ENCODE measurements at places on chromosomes 2 and 18.
A peak's percentile ranks its signal among the peaks of the same experiment; 100 is the strongest.

GRCh38 chr2:111618978-111619902 is 264.8 kb downstream of the ANAPC1 start:
- DNase-seq = peak; percentile 30

- no peak for DNase-seq
Observed at GRCh38 chr2:61705625-61706024, 148.2 kb downstream of the FAM161A start.

GRCh38 chr2:136383167-136383566 is 265.2 kb upstream of the CXCR4 start:
- no peak for DNase-seq

DNA sequence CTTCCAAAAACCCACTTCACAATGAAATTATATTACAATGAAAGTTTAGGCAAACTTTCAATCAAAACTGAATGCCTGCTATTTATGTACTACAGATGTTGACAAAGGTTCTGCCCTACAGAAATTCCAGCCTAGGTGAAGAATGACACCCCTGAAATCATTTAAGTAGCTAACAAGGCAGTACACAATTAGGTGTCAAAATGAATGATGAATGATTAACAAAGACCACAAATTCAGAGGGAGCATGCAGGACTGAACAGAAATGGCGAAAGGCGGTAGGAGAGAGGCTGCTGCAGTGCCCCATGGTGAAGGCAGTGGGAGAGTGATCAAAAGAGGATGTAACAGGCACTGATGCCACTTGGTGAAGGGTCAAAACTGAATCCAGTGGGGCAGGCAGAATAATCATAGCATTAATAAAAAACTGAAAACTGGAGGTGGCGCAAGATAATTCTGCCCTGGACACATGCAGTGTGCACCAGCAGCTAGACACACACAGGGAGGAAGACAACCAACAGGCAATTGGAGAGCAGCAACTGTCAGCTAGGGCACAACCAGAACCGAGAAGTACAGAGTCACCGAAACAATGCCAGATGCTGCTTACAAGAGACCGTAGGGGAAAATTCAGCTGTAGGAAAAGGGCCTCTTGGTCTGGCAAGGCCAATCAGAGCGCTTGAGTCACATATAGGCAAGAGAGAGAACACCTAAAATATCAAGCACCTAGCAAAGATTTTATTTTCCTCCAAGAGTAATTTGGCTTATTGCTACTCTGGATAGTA is 4.5 kb downstream of the TMEM131 start:
- DNase-seq = no peak

GRCh38 chr2:161139098-161139987 is 20.9 kb upstream of the TANK start:
- no peak for DNase-seq

DNA sequence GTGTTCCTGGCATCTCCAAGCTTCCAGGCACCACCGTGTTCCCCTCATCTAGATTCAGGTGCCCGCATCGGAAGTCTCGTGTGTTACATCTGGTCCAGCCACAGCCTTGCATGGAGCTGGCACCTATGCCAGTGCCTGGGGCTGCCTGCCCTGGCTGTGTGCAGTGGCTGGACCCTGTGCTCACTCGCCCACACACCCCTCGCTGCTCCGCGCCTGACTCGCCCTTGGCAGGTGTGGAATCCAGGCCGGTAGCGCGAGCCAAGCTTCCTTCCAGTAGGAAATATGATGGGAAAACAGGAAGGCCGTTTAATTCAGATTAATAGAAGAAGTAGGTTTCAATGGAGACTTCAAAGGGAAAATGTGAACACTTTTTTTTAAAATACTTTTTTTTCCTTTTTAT is 78.0 kb downstream of the PTPN4 start:
- DNase-seq = no peak

DNA sequence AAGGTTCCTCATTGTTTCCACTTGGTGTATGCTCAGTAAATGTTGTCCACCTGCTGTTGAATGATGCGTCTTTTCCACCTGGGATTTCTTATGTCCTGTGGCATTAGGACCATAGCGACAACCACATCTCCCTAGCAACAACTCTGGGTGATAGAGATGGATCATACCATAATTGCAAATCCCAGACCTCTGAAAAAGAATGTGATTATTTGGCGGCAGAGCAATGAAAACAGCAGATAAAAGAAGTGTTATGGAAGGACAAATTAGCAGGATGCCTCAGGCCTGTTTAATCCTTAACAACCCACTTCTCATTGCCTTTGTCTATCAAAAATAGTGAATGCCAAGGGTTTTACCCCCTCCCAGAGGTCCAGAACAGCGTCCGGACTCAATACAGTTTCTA is 278.9 kb downstream of the TSN start:
- no peak for DNase-seq

DNA sequence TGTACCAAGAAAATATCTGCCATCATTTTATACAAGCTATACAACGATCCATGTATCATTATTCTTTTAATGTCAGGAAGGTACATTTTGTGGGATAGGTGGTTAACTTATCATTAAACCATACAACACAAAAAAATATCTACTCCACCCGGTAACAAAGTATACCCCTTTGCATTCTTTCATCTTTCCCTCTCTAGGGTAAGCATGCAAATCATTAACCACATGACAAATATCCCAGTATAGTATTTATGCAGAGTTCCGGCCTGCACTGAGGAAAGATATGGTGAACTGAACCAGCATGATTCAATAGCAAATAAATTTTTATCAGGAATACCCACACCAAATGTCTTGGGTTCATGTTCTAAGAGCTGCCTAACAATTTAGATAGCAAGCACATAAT is 22.5 kb upstream of the SULT1C2 start:
- no peak for DNase-seq

DNA sequence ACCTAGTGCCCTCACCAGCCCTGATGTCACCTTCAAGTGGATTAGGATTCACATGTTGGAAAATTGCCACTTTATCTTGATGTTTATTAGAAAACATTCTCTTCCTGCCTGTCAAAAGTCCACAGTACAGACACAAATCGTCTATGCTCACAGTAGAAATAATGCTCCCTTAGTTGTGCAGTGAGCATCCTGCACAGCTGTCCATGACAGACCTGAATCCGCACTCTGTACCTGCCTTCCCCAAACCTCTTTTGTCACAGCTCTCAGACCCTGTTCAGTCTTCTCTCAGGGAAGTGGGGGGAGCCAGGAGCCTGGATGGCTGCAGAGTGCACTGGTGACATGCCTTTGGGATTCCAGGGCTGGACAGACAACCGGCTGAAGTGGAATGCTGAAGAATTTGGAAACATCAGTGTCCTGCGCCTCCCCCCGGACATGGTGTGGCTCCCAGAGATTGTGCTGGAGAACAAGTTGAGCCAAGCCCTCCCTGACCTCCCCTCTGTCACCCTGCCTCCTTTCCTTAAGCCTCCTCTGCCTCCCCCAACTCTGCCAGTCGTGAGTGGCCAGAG is 2.0 kb downstream of the CHRND start:
- DNase-seq = no peak

GRCh38 chr2:157758586-157758985 is 117.5 kb downstream of the ACVR1 start:
- no peak for DNase-seq

DNA sequence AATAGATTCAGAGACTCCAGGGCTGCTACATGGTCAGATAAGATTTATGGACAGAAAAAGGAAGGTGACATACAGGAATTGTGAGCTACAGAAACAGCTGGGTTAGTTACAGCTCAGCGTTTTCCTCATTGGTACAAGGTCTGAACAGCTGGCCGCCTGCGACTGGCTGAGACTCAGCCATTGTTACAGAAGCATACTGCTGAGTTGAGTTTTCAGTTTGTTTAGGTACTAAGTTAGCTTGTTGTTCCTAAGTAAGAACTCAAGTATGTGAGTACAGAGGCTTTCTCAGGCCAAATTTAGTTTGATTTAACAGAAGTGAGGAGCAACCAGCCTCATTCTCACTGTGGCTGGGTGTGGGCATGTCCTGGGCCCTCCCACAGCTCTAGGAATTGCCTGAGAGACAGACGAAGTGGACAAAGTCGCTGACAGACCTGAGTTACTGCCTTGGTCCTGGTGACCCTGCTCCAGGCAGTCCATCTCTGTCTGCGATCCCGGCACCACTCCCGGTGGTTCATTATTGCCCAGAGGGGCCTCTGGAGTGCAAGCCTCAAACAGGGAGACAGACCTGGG is 27.8 kb upstream of the RHOB start:
- DNase-seq = no peak

GRCh38 chr2:104812286-104812685 is 41.6 kb upstream of the POU3F3 start:
- DNase-seq = peak; percentile 29

- no peak for DNase-seq
Observed at GRCh38 chr2:48109491-48110204, 203.3 kb upstream of the FBXO11 start.

DNA sequence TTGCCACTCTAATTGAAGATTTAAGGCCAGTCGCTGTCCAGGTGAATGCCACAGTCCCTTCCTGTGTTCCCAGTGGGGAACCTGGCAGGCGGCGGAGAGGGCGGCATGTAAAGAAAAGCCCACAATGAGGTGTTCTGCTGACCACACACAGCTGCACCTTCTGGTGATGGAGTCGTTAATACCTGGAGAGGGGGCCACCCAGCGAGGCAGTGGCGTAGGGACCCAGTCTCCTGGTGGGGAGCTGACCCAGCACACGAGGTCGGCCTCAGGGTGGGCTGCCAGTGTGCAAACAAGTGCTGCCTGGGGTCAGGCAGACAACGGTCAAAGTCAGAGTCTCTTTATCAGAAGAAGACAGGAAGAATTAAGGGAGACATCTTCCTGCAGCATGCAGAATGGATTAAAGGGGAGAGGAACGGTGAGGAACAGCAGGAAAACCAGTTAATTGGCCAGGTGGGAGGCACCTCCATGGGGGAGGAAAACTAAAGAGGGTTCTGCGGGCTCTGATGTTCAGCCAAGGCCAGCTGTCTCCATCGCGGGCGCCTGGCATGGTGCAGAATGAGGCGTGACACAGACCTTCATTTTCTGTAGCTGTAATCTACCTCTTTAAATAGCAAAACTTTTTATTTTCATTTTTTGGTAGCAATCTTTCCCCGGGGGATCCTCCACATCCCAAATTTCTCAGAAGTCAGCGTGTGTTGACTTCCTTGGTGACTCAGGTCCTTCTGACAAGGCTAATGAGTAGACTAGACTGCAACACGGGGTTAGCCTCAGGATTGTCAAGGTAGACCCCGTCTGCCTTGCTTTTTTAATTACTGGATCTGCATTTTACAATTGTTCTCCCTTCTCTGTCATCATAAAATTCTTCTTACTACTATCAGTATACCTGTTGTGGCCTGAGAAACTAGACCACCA is 78.3 kb downstream of the SMAD7 start:
- DNase-seq = peak; percentile 23

GRCh38 chr2:215572341-215572848 is 136.5 kb upstream of the FN1 start:
- no peak for DNase-seq

GRCh38 chr2:223759569-223760430 is 77.6 kb downstream of the AP1S3 start:
- peak; percentile 90 for DNase-seq

DNA sequence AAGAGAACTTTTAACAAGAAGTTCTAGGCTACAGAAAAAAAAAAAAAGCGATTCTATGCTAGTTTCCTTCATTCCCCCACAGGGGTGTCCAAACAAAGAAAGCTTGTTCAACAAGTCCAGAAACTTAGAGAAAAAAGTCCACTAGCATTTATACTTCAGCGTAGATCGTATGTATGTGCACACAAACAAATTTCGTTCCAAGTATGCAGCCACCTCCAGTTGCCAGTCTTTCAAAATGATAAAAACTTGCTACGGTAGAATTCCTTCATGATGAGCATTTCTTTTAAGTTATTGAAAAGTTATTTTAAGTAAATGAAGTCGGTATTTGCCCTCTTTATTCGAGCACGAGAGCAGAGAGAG is 3.7 kb upstream of the OTX1 start:
- DNase-seq = no peak

DNA sequence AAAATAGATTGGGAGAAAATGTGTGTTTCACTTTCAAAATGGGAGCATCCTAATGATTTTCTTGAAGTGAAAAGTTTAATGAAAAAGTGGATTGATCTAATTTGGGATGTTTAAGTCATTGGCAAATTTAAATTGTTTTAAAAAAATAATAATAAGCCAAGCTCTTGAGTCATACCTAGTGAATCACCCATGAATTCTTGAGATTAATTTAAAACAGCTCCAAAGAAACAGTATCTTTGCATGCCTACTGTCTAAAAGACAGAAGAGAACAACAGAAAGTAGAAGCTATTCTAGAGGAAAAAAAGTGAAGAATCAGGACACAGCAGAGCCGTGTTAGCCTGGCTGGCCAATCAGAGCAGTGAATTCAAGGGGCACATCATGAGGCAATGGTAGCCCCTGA is 7.7 kb downstream of the ACVR1C start:
- no peak for DNase-seq

DNA sequence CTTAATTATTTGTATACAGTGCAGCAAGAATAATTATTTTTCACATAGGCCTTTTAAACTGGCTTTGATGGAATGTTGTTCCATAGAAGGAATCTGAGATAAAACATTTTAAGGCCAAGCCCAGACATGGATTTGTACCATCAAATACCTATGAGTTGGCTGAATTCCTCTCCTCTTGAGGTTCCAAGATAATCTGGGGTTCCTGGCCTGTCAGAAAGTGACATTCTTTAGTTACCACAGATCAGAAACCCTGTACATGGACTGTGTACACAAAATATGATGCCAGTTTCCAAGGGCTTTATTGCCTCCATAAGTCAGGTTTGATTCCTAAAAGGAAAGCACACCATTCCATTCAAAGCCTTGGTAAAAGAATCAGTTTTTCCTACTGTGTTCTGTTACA is 1256.7 kb upstream of the NRXN1 start:
- no peak for DNase-seq

DNA sequence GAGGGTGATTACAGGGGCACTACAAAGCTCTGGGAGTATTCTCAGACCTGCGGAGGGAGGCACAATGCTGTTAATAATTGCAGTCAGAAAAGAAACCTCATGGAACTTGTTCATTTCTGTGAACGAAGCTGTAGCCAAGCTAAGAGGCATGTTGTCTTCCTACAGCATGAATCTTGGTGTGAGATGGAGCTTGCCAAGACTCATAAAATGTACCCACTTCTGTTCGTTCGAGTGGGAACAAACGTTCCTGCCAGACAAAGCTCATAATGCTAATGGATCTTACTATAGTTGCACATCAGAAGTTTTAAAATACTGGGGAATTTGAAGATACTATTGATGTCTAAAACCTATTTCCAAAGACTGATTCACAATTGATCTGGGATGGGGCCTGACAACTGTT is 489.1 kb downstream of the ZEB2 start:
- no peak for DNase-seq

GRCh38 chr2:229124136-229124535 is 147.0 kb downstream of the PID1 start:
- DNase-seq = no peak

GRCh38 chr2:17790536-17790935 is 25.7 kb upstream of the MSGN1 start:
- DNase-seq = no peak

GRCh38 chr2:169662744-169663143 is 31.5 kb downstream of the CFAP210 start:
- DNase-seq = no peak

DNA sequence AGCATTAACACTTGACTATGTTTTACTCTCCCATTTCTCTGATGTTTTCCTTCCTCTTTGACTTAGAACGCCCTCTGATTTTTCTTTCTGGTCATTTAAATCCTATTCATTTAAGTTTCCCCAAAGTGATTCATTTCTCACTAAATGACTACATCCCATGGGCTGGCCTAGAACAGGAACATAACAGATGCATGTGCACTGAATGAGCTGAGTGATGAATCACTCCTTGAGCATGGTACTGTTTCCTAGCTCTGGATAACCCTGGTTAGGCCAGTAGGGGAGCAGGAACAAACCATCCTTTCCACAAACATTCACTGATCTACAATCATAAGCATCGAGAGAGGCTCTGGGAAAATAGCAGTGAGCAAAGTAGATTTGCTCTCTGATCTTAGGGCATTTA is 221.9 kb upstream of the SETBP1 start:
- peak; percentile 77 for DNase-seq
